ENCODE measurements at places on chromosomes 6 and 20.

DNA sequence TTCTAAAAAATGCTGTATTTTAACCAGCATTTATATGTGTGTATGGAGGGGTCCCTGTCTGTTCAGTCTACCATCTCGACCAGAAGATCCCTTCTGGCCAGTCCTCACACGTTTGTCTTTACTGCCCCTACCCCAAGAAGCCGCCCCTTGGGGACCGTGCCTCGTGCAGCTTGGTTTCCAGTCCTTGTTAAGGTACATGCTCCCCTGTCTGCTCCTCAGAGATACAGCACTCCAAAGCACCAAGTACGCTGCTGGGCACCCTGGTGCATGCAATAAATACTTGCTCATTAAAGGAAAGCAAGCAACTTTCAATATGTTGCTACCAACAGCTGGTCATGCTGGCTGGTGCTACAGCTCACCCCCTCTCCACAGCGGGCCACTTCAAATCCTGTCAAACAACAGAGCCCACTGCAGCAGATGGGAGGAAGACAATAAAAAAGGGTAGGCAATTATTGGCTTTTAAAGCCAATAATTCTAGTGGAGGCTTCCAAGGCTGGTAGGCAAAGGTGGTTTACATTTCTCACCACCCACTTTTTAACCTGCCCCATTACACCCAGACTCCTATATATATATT, 61.6 kb downstream of the PSMG4 start:
- DNase-seq, result no peak

- no peak for DNase-seq
These were observed 162.2 kb downstream of the TENT5A start for GRCh38 chr6:81590314-81590691.

DNA sequence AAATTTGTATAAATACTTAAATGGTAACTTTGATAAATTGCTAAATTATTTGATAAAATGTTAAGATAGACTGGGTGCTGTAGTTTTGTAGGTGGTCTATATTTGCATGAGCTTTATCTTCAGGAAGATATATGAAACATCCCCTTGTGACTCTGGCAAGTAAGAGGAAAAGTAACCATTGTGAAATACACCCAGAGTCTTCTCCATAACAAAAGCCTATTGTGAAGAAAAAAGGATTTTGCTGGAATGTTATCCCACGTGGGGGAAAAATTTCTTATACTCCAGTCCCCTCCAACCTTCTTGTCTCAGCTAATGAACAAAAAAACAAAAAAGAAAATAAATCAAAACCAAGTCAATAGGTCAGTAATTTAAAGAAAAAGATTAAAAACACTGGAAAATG, 600.7 kb downstream of the HDGFL1 start:
- no peak for DNase-seq

GRCh38 chr20:20009784-20010253, 7.3 kb upstream of the NAA20 start:
- DNase-seq, result peak; percentile 80

GRCh38 chr6:158086054-158086503, 82.0 kb downstream of the SERAC1 start:
- DNase-seq, result no peak

DNA sequence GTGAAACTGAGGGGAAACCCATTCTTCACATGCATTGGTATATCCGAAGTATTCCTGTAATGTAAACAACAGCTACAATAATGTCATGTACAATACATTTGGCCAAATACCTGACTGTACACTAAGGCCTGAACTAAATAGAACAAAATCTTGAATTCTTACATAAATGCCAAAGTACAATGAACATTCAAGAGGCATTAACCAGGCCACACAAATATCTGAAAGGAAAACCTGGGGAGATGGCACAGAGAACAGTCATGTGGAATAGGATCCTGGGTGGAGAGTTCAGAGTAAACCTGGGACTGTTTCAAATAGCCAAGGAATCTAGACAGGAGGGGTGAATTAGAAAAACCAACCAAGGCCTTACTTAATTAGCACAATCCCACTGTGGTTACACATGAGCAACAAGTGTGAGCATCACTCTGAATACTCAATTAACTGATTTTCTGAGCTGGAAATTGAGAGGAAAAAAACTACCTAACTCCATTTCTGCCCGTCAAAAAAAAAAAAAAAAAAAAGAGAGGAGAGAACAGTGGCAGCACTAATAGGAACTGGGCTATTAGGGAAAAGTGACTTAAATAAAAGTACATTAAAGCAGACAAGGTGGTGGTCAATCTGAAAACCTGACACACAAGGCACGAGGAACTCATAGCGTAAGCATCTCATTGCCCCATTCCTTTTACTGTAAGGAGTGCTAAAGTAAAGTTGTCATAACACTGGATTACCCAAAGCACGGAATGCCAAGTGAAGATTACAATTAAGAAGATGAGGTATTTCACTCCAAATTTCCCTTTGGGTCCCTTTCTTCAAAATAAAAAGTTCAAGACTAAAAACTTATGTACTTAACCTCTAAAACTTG, 10.9 kb downstream of the SNX5 start:
- no peak for DNase-seq

GRCh38 chr6:85479208-85479607, 29.3 kb downstream of the NT5E start:
- DNase-seq, result no peak

DNA sequence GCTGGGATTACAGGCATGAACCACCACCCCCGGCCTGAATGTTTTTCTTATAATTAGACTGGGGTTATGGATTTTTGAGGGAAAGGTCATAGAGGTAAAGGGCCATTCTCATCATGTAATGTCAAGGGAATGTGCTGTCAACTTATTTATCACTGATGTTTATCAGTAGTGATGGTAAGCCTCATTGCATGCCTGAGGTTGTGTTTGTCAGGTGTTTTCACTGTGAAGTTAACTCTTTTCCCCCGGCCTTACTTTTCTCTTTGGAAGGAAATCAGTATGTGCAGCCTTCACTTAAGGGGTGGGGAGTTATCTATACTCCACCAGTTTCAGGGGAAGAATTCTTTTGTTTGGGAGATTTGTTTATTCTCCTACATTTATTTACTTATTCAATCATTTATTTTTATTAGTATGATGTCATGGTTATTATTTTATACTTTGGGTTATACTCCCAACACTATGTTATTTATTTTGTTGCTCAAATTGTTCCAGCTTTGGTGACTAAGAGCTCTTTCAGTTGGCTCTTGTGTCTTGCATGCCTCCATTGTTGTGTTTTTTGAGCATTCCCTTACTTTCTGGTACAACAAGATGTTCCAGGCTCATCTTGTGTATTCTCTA, 2.8 kb upstream of the SLC17A5 start:
- no peak for DNase-seq

DNA sequence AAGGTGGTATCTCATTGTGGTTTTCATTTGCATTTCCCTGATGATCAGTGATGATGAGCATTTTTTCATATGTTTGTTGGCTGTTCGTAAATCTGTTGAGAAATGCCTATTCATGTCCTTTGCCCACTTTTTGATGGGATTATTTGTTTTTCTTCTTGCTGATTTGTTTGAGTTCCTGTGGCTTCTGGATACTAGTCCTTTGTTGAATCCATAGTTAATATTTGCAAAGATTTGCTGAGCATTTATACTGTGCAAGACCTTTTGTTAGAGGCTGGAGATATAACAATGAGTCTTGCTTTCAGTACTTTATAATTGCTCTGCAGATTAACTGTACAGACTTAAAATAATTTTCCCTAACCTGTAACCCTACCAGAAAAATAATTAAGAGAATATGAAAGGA, 35.6 kb downstream of the PDE7B start:
- DNase-seq, result no peak

GRCh38 chr6:150466196-150466595, 97.4 kb downstream of the IYD start:
- DNase-seq, result no peak

DNA sequence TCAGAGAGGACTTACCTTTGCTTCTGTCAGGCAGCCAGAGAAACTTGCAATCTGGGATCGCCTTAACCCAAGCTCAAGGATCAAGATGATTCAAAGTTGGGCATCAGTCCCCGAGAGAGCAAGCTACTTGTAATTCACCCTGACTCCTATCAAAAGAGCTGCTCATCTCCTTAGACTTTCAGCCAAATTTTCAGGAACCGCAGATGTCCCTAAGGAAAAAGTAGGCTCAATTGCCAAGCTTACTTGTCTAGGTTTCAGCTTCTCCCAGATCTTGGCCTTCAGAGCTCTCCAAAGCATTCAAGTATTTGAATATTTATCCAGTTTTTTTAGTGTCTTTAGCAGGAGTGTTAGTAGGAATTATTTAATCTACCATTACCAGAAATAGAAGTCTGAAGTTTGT, 434.1 kb upstream of the MMS22L start:
- DNase-seq, result no peak

GRCh38 chr6:21323577-21323976, 270.0 kb upstream of the SOX4 start:
- DNase-seq, result no peak

Data from SHP77 (cell line).